C1 segment of cervical spinal cord (tissue), 14 donors: ENCODE measurements at places on chromosomes 7 and 10.

DNA sequence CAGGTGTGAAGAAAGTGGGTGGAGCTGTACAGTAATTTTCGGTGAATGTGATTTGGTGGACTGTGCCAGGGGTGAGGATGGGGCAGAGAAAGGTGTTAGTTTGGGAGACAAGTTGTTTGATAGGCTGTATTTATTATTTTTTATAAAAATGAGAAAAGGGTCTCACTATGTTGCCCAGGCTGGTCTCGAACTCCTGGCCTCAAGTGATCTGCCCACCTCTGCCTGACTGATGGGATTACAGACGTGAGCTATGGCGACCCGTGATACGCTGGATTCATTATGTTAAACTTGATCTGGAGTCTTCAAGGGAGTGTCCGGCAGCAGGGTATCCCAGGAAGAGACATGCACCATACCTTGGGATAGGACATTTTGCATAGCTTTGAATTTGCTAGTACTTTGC lies 1.3 kb downstream of the KAT6B start:
- DNase-seq, result no peak

GRCh38 chr7:4823441-4824119 lies 38.2 kb downstream of the PAPOLB start:
- no peak for DNase-seq

- no peak for DNase-seq
These were observed 179.4 kb downstream of the ELFN1 start for GRCh38 chr7:1849351-1850041.

DNA sequence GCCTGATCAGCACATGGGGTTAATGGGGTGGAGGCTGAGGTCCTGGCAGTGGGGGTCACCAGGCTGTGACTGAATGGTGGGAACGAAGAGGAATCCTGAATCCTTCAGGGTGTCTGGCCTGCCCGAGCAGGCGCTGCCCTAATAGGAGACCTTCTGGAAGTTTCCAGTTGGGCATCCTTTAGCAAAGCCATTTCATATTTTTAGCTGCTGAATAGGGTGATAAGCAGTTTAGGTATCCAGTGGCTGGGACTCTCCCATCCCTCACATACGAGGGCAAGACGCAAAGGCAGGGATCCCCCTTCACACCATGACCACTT lies 159.3 kb downstream of the SH3PXD2A start:
- no peak for DNase-seq

DNA sequence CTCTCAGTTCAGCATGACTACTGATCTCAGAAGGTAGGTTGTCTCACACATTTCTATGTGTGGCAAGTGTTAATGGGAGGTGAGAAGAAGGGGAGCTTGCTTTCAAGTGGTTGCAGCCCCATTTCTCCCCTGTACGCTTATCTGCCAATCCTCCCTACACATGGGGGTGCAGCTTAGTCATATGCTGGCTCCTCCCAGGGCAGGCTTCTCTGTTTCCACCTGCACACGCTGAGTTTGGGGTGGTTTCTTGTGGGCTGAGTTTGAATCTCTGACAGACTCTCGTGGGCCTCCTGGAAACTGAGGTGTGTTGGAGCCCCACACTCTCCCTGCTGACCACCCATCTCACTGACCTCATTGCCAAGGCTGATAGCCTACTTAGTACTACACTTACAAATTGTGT lies 435.8 kb upstream of the MTPN start:
- no peak for DNase-seq

DNA sequence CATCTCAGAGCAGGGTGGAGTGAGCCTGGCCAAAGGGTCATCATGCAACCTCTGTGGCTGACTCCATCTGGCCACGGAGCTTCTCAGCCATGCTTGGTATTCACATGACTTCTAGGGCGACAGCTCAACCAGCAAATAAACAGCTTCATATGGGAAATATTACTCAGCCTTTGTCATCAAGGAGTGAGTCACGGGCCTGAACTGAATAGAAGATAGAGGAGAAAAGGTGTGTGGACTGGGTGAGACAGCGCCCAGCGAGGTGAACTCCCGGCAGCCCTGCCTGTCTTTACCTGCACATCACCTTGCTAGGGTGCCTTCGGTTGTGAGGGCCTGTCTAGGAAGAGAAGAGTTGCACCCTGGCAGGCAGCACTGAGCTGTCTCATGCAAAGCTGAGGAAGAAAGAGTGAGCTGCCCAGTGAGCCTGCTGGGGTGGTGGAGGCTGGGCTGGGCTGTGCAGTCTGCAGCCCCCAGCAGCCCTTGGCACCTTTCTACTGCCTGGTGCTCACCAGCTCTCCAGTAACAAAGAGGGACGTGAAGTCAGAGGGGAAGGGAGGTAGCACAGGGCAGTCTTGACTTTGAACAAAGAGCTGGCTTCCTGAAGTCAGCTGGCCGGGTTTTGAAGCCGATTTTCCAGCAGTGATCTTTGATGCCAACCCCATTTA lies 114.2 kb downstream of the EGFR start:
- no peak for DNase-seq

GRCh38 chr7:136878878-136879277 lies 10.4 kb downstream of the CHRM2 start:
- no peak for DNase-seq

DNA sequence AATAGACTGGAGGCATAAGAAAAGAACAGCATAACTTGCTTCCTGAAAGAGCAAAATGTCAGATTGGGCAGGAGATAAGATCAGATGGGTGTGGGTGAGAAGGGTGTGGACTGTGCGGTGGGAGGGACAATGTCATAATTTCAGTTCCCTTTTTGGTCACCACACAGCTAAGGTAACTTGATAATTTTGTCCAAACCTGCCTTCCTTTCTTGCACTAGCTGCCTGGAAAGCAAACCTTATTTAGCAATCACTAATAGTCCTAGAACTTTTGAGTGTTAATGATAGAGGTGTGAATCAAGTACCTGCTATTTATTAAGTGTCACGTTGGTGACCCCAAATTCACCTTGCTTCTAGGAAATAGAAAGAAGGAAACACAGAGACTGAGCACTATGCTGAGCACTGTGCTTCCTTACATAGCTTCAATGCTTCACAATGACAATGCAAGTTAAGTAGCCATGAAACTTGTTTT lies 72.4 kb upstream of the SP4 start:
- DNase-seq, result no peak

- no peak for DNase-seq
These were observed 163.2 kb downstream of the JAZF1 start for GRCh38 chr7:28017372-28017771.

GRCh38 chr7:100366411-100367250 lies 6.7 kb upstream of the PILRA start:
- DNase-seq, result no peak

DNA sequence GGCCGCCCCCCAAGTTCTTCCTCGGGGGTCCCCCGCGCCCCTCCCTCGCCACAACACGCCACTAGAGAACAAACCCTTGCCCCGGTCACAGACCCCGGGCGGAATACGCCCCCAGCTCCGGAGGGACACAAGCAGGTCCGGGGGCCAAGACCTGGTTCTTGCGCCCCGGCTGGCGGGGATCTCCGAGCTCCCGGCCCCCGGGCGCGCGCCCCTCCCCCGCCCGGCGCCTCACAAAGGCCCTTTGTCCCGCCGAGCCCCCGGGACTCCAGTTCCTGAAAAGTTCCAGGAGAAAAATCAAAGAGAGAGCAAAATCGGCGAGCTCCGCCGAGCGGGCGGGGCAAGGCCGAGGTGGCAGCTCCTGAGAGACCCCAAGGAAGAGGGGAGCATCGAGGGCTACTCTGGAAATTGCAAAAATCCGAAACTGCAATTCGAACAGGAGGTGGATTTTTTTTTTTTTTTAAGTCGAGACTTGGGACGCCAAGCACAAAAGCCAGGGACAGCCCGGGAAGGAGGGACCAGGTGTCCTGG lies 4.0 kb downstream of the TNRC18 start:
- peak; percentile 56 for DNase-seq

GRCh38 chr7:28800150-28800549 lies 158.0 kb downstream of the TRIL start:
- DNase-seq, result no peak

GRCh38 chr10:3897156-3897555 lies 112.1 kb upstream of the KLF6 start:
- no peak for DNase-seq
